DMS 273 treated with DMSO at 0.1 percent for 48 hours (cell line): ENCODE measurements at places on chromosomes 11 and 22.
A peak's percentile ranks its signal among the peaks of the same experiment; 100 is the strongest.

GRCh38 chr22:30881361-30882183 is 87.0 kb downstream of the MORC2 start:
- no peak for DNase-seq

DNA sequence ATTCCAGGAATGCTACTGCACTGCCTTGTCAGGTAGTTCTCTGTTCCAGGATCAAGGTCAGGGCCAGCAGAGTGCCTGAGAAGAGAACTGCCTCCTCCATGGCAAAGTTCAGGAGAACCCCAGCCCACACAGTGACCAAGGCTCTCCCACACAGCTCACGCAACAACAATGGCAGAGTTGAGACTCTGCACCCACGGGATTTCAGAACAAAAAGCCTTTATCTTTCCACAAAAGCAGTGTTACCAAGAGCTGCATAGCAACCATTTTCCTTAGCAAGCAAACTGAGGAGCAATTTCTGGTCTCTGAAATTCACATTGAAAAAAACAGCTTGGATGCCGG is 11.1 kb downstream of the PLAAT3 start:
- no peak for DNase-seq

- no peak for DNase-seq
Measured at GRCh38 chr11:19474211-19474610, 233.5 kb upstream of the E2F8 start.

- no peak for DNase-seq
Measured at GRCh38 chr22:44995105-44995514, 14.7 kb downstream of the PHF21B start.

- no peak for DNase-seq
Measured at GRCh38 chr22:46730568-46731245, 7.3 kb downstream of the CERK start.

DNA sequence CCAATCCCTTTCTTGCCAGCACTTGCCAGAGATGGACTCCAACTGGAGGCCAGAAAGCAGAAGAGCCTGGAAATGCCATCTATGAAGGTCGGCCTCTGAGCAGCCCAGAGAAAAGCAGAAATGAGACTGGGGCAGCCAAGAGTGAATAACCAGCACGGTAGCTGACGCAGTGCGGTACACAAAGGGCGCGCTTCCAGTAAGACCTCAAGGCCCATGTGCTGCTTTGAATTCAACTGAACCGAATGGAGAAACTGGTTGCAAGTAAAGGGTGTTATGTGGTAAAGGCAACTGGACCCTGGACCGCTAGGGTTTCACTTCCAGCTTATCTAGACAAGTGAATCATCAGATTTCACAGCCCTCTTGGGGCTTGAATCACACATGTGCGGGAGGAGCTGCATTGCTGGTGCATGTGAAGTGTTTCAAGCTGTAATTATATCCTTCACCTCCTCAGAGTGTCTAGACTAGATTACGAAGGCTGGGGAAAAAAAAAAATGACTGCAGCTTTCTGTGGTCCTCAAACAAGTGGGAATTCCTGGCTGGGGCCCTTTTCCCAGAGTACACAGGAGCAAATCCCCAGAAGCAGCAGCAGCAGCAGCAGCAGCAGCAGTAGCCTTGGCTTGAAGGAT is 128.9 kb downstream of the CCDC34 start:
- DNase-seq: peak; percentile 90

DNA sequence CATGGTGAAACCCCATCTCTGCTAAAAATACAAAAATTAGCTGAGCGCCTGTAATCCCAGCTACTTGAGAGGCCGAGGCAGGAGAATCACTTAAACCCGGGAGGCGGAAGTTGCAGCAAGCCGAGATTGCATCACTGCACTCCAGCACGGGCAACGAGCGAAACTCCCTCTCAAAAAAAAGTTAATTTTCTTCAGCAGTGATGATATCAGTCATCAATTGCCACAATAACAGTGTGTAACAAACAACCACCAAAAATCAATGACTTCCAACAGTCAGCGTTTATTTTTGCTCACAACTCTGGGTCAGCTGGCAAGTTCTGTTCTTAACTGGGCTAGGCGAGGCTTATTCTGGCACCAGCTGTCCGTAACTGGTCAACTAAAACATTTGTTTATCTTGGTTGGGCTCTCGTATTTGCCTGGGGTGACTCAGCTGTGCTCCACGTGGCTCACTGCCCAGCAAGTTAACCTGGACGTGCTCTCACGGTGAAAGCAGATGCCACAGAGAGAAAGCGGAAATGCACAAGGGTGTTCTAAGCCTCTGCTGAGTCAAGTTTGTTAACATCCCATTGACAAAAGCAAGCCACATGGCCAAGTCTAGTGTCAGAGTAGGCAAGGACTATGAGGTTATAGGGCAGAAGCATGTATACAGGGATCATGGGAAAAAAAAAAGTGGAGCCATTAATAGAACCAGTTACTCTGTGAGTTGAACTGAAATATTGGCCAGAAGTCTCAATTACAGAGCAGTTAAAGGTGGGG is 52.1 kb downstream of the LHFPL7 start:
- DNase-seq: peak; percentile 34

DNA sequence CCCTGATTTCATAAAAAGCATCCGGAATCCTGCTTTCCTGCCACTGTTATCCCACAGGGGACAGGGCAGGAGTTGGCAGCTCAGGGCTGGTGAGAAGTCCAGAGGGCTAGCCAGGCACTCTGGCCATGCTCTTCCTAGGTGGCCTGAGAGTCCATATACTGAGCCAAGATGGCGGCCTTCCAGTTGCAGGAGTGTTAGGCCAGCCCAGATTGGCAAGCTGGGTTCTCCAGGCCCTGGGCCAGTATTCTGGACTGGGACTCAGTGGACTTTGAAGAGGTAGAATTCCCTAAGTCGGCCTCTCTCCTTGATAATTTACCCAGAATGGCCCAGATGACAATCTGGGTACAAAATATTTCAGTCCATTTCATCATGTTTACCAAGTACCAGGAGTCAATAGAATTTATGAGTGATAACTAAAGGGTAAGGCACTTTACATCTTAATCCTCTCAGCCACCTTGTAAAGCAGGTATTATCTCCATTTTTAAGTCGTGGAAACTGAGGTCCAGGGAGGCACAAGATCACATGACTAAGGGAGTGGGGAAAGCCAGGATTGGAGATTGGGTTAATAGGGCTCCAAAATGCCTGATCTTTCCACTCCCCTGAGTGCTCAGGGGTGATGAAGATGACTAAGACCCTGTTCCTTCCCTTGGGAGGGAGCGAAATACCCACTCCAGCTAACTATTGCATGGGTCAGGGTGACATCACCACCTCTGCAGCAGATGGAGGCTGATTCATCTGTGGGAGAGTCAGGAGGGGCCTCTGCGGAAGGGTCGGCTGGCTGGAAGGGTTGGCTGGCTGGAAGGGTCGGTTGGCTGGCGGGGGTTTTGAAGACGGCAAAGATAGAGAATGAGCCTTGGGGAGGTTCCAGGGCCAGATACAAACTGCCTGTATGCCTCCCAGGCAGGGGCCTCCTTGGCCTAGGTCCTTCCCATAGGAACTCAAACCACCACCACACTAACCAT is 1.2 kb upstream of the MICALL1 start:
- peak; percentile 48 for DNase-seq

GRCh38 chr11:7551571-7551970 is 37.8 kb downstream of the PPFIBP2 start:
- no peak for DNase-seq

GRCh38 chr11:36097219-36097650 is 153.4 kb downstream of the LDLRAD3 start:
- DNase-seq: no peak

- no peak for DNase-seq
Measured at GRCh38 chr11:839875-840617, 2.3 kb downstream of the POLR2L start.

GRCh38 chr11:9138133-9138453 is 46.7 kb upstream of the SCUBE2 start:
- DNase-seq: no peak

- DNase-seq: no peak
Measured at GRCh38 chr11:124834526-124835180, 30.6 kb upstream of the ROBO3 start.

DNA sequence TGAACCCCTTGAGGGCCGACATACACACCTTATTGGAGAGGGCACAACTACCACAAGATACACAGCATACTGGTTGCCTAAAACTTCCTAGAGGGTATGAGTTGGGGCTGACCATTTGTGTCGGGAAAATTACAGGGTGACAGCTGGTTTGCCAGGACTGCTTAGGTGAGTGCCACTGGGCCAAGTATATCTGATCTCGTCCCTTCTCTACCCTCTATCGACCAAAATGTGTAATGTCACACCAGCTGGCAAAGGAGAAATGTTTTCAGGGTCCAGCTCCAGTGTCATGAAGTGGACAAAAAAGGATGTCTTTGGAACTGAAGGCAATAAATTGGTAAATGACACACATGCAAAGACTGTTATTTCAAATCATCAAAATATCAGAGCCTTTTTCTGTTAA is 126.1 kb downstream of the PGR start:
- no peak for DNase-seq

DNA sequence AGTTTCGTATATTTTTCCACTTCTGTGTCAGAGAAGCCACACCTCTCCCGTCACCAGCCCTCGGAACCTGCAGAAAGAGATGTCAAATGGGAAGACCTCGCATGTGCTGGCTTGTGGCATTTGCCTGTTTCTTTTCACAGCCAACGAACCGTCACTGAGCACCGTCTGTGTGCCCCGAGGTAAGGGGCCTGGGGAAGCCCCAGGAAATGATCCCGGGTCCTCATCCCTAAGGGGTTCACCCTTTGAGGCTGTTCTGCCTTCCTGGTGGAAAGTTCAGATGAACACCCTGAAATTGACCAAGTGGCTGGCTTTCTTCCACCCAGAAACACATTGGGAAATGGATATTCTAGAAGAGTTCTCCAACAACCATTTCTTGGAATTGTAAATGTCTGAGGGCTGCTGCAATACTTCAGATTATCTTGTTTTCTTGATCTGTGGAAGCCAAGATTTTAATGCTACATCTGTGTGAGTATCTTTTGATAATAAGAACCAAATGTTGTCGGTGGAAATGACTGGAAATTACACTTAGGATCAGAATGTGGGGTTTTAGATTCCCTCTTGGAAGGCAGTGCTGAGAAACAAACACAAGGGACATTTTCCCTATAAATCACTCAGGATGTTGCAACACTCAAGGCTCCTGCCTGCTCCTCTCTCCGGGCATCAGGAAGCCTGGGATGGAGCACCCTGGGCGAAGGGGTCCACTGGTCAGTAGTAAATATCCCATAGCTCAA is 37.6 kb downstream of the RIBC2 start:
- DNase-seq: no peak

GRCh38 chr11:67349928-67350465 is 3.3 kb downstream of the POLD4 start:
- no peak for DNase-seq

DNA sequence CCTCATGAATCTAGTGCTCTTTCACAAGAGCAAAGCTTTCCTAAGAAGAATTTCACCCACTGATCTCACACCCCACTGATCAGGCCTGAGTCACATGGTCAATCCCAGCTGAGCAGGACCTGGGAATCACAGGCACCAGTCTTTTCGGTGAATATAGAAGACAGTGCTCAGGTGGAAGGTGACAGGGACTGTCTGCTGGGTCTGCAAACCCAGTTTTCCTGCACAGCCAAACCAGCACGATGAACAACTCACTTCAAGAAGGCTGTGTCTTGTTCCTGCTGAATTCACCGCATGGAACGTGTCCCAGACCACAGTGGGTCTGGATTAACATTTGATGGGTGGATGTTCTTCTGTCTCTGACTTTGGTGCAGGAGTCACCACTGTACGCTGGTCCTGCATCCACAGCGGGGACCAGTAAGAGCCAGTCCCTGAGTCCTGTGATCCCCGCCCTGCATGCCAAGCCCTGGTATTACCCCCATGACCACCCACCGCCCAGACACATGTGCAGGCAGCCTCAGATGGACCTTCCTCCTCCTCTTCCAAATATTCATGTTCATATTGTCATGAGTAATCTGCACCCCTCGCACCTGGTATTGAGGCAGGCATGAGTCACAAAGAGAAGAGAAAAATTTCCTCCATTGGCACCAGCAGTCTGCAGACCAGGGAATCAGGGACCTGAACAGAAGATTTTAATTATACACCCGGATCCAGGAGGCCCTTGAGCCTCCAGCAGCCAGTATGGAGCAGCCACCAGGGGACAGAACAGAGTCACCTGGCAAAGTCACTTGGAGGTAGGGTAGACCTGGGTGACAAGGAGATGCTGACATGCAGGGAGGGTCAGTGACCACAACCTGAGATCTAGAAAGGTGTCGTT is 8.6 kb upstream of the IGLL5 start:
- DNase-seq: no peak

DNA sequence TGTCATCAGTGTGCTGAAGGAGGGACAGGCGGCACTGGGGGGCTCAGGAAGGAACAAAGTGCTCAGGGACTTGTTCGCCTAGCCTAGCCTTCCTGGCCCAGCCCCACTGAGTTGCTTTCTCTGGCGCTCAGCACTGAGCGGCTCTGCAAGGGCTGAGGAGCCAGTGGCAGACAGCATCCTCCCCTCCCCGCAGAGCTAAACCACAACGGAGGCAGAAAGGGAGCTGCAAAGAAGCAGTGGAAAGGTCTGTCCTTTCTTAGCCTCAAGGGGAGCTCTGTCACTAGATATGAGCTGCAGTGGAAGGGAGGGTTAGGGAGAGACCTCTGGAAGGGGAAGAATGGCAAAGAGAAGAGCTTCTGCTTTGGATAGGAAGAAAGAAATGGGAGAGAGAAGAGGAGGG is 89.7 kb upstream of the PHOX2A start:
- no peak for DNase-seq

GRCh38 chr22:30574997-30575671 is 669 bp upstream of the GAL3ST1 start:
- no peak for DNase-seq

DNA sequence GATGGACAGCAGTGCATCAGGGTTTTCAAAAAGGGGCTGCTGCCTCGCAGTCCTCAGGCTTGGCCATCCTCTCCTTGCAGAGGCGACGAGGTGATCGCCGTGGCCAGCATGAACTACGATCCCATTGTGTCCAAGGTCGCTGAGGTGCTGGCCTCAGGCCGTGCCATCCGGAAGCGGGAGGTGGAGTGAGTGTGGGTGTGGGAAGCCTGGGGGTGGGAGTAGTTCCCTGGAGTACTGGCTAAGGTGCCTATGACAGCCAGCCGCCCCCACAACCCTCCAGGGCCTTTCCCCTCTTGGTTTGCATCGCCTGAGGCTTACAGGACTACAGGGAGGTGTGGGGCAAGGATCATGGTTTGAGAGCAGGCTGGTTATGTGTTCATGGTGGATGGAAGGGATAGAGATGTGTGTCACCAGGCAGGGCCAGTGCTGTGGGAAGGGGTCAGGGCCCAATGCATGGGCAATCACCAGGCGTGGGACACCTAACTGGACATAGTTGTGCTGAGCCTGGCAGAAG is 2.1 kb upstream of the LZTR1 start:
- DNase-seq: no peak

GRCh38 chr11:126337474-126338241 is 17.8 kb upstream of the ST3GAL4 start:
- DNase-seq: no peak

DNA sequence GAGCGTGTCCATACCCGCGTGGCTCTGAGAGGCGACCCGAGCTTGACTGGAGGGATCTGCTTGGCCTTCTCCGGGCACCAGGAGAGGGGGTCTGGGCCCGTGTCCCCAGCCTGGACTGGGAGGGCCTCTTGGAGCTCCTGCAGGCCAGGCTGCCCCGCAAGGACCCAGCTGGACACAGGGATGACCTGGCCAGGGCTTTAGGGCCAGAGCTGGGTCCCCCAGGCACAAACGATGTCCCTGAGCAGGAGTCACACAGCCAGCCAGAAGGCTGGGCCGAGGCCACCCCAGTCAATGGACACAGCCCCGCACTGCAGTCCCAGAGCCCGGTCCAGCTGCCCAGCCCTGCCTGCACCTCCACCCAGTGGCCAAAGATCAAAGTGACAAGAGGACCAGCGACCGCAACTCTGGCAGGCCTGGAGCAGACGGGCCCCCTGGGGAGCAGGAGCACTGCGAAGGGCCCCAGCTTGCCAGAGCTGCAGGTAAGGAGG is 38.2 kb downstream of the TRIOBP start:
- no peak for DNase-seq

- peak; percentile 1 for DNase-seq
Measured at GRCh38 chr11:91761406-91762025, 463.1 kb upstream of the FAT3 start.
